ENCODE measurements at places on chromosomes 6 and 20.

DNA sequence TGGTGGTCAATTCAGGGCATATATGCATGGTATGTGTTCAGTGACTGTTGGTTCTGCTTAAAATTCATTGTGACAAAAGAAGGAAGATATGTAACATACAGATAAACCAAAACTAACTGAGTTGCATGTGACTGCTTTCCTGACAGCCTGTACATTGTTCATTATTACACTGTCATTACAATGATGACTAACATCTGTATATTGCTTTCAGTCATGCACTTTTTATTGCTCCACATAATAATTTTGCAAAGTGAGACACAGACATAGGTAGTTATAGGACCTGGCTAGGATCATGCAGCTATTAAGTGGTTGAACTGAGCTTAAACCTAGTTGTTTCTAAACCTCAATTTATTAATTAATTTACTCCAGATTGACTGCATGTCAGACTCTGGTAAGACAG is 703.2 kb downstream of the HDGFL1 start:
- no peak for DNase-seq

GRCh38 chr6:20589266-20589665 is 55.0 kb downstream of the CDKAL1 start:
- DNase-seq = no peak

- DNase-seq = no peak
These were observed 12.9 kb upstream of the TLDC2 start for GRCh38 chr20:36862857-36863668.

DNA sequence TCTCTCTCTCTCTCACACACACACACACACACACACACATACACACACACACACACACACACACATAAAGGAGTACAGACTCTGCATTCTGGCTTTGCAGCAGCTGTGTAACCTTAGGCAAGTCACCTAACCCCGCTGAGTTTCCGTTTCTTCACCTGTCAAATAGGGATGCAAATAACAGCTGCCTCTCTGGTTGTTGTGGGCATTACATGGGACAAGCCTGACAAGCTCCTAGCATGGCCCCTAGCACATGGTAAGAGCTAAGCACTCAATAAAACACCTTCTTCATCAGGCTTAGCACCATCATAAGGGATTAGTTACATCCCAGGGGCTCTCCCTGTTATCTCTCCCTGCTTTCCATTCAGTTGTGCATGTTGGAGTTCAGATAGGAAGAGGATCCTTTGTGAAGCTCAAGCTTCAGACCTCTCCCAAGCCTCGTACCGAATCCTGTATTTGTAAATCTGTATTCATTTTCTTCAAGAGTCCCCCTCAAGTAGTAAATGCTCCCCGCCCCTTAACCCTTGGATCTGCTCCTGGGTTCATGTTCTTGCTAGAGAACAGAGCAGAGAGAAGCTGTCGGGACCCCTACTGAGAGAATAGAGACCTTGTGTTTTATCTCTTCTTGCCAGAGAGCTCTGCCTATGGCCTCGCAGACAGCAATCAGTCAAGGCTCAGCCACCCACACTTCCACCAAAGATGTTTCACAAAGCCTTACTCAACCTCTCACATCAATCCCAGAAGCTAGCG is 2.2 kb downstream of the SLC13A3 start:
- DNase-seq = no peak

- DNase-seq = no peak
These were observed 509.3 kb upstream of the MAN1A1 start for GRCh38 chr6:119858901-119859300.

GRCh38 chr6:62519574-62519973 is 233.5 kb upstream of the KHDRBS2 start:
- no peak for DNase-seq

- DNase-seq = no peak
These were observed 17.0 kb downstream of the PRDM1 start for GRCh38 chr6:106102967-106103727.

DNA sequence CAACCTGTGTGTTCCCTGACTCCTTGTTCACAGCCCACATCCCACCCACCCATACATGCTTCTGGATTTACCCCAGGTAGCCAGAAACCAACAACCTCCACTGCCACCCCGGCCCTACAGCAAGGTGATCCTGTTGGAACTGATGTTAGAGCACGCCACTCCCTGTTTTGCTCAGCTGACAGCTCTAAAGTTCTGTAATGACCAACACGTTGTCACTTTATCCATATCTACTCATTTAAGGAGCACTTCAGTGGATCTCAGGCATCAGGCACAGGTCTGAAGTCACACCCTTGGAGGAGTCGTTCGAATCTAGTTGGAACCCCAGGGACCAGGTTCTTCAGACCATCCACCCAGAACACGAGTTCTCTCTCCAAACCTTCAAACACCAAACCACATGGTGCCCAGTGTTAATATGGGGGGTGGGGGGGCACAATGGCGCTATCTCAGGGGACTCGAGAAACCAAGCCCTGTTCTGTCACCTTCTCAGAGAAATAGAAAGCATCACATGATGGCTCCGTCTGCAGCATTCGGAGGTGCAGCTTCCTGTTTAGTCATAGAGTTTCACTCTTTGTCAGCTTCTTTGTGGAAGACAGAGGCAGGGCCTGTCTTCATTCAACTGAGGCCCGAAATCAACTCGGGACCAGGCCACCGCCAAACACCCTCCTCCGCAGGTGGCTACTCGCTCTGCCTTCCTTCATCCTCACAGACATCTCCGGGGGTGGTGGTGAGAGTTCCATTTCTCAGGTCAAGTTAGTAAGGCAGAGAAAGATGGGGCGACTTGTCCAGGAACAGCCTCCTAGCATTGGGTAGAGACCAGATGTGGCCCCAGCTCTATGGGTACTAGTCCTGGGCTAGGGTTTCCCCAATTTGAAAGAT is 142.2 kb downstream of the NFATC2 start:
- no peak for DNase-seq

DNA sequence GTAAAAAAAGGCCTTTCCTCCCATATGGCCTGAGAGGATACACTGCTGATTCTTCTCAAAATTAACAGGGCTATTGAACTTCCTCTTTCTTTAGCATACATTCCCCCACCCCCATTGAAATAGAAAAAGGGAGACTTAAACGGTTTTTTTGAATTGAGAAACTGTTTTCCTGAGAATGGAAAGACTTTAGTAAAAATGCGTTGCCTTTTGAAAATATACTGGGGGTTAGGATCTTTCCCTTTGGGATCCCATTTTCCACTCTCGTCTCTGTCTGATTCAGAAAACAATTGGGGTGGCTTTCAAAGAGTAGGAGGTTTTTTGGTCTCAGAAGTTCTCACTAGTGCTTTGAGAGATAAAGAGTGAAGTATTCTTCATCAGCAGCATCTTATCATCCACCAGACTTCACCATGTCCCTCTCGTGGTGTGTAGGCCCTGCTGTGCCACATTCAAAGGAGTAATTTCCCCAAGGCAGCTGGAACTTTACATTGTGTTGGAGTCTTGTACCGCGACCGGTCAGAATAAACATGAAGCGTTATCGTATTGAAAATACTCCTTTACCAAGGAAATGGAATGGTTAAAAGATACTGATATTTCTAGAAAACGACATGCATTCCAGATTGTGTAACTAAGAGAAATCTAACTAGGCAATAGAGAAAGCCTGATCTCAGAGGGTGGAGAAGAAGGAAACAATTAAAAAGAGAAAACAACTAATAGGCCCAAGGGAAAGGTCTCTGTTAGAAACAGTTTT is 10.6 kb downstream of the MYB start:
- no peak for DNase-seq

- DNase-seq = no peak
These were observed 104.0 kb upstream of the PRSS16 start for GRCh38 chr6:27143474-27144026.

- no peak for DNase-seq
These were observed 51.5 kb downstream of the NUDT3 start for GRCh38 chr6:34340906-34341480.

DNA sequence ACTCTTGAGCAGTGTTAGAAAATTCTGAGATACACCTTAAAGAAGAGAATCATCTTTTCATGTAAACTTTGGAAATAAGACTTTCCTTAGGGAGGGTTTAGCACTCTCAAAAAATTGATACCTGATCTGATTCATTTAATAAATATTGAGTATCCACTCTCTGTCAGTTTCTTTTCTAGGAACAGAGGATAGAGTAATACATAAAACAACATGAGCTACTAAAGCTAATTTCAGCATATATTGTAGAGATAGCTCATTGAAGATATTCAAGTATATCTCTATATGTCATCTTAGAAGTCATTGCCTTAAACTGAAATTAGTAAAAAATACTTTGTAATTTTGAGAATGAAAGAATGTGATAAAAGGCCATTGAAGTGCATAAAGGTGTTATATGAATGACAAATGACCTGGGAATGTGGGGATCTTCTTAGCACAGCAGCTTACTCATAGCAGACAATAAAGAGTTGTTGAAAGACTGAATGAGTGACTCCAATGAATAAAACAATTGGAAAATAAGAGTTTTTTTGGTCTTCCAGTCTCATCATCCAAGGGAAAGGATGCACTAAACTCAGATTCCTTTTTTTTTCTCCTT is 29.2 kb downstream of the RHAG start:
- no peak for DNase-seq

- no peak for DNase-seq
These were observed 23.2 kb upstream of the PTCHD4 start for GRCh38 chr6:48134246-48134645.

DNA sequence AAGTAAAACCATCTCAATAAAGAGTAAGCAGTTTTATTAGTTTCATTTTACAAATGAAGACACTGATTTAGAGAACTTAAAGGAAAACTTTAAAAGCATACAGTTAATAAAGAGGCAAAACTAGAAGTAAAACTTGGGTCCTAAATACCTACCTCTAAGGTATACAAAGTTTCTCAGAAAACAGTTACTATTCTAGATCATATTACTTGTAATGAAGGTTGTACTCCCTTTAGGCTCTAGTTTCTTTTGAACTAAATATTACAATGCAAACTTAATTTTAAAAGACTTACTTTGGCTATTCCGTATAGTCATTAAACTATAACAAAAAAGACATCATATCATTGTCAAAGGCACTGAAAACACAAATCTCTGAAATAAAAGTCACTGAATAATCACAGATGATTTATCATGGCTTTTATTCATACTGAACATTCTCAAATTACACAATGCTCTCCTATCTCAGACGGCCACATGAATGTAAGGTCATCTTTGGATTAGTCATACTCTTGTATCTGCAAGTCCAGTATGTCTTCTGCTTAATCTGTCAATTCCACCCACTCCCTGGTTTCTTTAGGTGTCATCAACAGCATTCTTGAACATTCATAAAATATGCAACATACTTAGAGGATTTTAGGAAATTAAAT is 361.6 kb upstream of the RUNX2 start:
- peak; percentile 57 for DNase-seq

GRCh38 chr6:7245668-7246393 is 67.2 kb downstream of the SSR1 start:
- DNase-seq = no peak
